ENCODE measurements at places on chromosomes 12 and 14.
A peak's percentile ranks its signal among the peaks of the same experiment; 100 is the strongest.

- DNase-seq: no peak
Observed at GRCh38 chr14:74478996-74479635, 14.0 kb downstream of the NPC2 start.

- DNase-seq: peak; percentile 81
Observed at GRCh38 chr12:16389594-16389993, 42.1 kb downstream of the MGST1 start.

- DNase-seq: no peak
Observed at GRCh38 chr14:96384053-96384452, 7.9 kb upstream of the AK7 start.

- no peak for DNase-seq
Observed at GRCh38 chr14:99081880-99082279, 190.1 kb downstream of the BCL11B start.
